ENCODE measurements at places on chromosomes 6 and 20. TPM values are rescaled to one million over a fixed set of nuclear protein-coding genes. Genes with fewer than 3 reads are reported as not detected.

- no peak for DNase-seq
Measured at GRCh38 chr6:77492530-77492929, 29.2 kb upstream of the HTR1B start.

DNA sequence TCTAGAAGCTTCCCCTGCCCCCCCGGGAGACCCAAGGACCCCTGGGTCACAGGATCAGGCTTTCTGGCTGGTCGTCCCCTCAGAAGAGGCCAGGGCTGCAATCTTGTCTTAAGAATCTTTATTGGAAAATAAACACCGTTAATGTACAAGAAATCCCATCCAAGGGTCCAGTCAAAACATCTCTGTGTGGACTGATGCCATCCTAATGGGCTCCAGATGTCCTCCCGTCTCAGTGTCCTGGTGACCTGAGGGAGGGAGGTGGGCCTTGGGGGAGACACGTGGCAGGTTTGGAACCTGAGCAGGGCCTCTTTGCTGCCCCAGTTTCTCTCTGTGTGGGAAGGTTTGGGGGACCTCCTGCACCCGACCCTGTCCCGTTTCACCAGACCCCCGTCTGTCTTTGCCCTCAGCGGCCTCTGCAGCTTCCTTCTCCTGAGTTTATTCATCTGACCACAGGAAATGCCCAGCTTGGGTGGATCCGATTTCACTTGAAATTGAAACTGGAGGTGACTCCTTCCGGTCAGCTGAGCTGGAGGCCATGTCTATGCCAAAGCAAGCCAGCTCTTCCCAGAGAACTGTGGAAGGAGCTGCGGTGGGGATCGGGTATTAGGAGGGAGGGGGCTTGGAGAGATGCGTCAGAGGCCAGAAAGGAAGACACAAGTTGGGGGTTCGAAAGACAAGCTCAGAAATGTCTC lies 75.1 kb downstream of the SLC2A10 start:
- no peak for DNase-seq

DNA sequence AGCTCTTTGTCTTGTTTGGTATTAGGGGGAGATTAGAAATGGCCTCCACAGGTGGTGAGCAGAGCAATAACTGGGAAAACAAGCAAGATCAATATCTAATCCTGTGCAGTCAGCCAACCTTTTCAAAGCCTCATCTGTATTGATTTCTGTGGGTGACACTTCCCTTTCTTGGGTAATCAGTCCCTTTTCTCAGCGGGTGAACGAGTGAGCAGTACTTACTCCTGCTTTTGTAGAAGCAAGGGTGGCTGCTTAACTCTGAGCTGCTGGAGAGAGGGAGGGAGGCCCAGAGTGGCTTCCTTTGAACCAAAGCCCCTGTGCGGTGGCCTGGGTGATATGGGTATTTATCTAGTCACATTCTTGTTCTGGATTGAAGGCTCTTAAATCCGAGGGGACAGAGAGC lies 254.8 kb upstream of the CHD6 start:
- no peak for DNase-seq

GRCh38 chr6:136317021-136317694 lies 27.5 kb upstream of the BCLAF1 start:
- peak; percentile 67 for DNase-seq

DNA sequence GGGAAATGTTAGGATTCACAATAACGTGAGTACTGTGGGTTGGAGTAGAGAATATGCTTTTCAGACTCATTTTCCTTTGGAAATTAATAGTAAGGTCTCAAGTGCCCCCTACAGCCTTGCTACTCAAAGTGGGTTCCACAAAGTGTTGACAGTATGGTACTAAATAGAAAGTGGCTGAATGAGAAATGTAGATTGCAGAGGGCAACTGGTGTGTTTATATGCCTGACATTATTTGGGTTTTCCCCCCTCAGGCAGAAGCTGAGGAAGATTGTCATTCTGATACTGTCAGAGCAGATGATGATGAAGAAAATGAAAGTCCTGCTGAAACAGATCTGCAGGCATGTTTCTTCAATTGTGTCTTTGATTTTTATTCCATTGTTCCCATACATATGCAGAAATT lies 5.6 kb downstream of the FBXO9 start:
- DNase-seq = no peak

KPNA5 gene
- 5.6 TPM for polyA plus RNA-seq

SOX12 gene
- 11.1 TPM for polyA plus RNA-seq

INSM1 gene
- polyA plus RNA-seq = 0.04 TPM

ISM1 gene
- polyA plus RNA-seq = 1.4 TPM
